CD14-positive monocyte (primary cell): ENCODE measurements at places on chromosomes 1 and 21.

DNA sequence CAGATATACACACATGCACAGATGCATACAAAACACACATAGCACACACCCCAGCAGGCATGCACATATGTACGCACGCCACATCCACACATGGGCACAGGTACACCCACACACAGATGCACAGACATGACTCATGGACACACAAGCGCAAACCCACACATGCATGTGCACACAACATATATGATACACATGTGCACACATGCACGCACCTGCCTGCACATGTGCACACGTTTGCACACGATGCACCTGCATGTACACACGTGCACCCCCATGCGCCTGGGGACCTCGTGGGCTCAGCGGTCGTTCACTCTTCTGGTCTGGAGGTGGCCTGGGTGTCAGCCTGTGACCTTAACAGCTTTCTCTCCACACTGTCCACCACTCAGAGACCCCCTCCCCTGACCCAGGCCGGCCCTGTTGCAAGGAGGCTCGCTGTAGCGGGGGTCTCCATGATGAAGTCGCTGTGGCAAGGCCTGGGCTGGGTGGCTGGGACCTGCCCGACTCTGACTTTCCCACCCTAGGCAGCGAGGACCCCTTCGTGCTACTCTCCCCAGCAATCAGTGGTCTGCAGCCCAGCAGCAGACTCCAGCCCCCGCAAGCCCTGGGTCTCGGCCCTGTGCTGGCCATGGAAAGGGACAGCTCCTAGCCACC is 92.1 kb upstream of the TTC34 start:
- no peaks in the 10 kb centered on the region for H3K27me3 ChIP-seq
- DNase-seq: no peak
- H3K4me1 ChIP-seq: no peaks in the 10 kb centered on the region
- no peaks in the 10 kb centered on the region for H3K36me3 ChIP-seq

DNA sequence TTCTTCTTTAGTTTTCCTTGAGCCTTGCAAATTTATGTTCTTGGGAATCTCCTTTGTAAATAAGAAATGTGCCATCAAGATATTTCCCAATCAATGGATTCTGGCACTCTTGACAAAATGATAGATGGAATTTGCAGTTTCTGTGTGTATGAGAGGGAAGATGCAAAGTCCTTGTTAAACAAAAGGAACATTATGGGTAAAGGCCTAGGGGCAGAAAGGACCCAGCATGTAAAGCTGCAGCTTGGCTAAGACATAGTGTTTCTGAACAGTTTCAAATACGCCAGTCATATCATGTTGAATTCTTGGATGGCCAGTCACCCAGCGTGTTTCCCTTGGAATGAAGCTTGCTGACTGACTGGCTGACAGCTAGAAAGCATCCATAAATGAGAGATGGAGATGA is 210.8 kb downstream of the NFIA start:
- H3K4me1 ChIP-seq: no peaks in the 10 kb centered on the region
- H3K36me3 ChIP-seq: no peaks in the 10 kb centered on the region
- no peaks in the 10 kb centered on the region for H3K27me3 ChIP-seq

- no peak overlapping the region for H3K4me3 ChIP-seq
- H3K36me3 ChIP-seq: no peaks in the 10 kb centered on the region
- no peak for DNase-seq
- no peaks in the 10 kb centered on the region for H3K27me3 ChIP-seq
Measured at GRCh38 chr1:201218409-201218808, 27.8 kb downstream of the IGFN1 start.

DNA sequence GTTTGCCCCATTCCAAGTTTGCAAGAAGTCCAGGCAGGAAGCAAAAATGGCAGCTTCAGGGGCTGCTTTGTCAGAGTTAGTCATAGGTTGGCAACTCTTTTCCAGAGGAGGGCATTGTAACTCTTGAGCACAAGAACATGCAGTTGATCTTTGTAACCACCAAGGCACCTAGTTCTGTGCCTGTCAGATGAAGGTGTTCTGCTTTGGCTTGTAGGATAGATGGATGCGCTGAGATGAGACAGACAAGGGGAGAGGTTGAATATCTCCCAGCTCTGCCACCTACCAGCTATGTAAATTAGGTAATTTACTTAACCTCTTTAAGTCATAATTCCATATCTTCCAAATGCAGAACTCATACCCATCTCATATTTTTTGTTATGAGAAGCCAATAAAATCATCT is 89.3 kb downstream of the ZNF648 start:
- no peaks in the 10 kb centered on the region for H3K27me3 ChIP-seq
- H3K4me1 ChIP-seq: no peaks in the 10 kb centered on the region
- H3K4me3 ChIP-seq: no peak overlapping the region
- H3K27ac ChIP-seq: no peak overlapping the region
- no peaks in the 10 kb centered on the region for H3K36me3 ChIP-seq
